RWPE1 (cell line): ENCODE measurements at places on chromosomes 3 and 15.
A peak's percentile ranks its signal among the peaks of the same experiment; 100 is the strongest.

GRCh38 chr3:122025296-122025695, 3.2 kb upstream of the ILDR1 start:
- no peak for DNase-seq

GRCh38 chr15:39434163-39434562, 146.7 kb upstream of the THBS1 start:
- DNase-seq: no peak

DNA sequence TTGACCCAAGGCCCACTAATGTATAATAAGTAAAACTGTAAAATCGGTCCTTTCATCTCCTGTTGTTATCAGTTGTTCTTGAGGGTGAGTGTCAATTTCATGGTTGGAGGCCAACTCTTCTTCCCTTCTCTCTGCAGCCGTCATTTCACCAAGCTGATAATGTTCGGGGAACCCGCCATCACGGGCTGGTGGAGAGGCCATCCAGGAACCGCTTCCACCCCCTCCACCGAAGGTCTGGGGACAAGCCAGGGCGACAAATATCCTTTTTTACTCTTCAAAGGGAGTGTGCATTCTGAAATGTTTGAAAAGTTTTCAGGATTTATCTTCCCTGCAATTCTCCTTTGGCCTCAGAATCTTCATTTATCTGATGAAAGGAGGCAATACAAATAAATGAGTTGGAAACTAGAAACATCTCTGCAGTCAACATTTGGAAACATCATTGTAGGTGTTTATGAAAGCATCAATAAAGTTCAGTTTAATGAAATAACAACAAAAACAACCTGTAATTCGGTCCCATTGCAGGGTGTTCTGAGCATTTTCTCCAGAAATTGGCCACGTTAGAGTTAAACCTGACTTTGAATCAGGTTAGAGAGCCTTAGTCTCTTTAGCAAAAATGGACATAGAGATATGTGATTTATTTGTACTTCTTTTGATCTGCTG, 63.9 kb downstream of the CRTC3 start:
- DNase-seq: no peak

DNA sequence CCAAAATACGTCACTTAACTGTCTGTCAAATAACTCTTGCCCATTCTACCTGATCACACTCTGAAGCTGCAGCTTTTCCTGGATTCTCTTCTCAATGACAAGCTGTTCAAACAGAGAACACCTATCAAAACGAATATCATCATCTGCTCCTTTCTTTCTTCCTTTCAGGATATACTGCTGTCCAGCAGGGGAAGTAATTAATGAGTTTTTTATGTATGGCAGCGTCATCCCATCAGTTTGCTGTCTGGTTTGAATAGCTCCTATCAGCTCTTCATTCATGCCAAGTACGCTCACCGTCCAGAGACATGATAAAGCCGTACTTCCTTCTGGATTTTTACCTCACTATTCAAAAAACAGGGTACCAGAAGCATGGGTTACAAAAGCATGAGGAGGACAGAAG, at the start of gene CHRM5:
Gene CHRM5 (plus strand): TSS at position 274 of the 400 bp plus-strand sequence. CDS start 94,221 bp downstream, outside the sequence.
- no peak for DNase-seq

DNA sequence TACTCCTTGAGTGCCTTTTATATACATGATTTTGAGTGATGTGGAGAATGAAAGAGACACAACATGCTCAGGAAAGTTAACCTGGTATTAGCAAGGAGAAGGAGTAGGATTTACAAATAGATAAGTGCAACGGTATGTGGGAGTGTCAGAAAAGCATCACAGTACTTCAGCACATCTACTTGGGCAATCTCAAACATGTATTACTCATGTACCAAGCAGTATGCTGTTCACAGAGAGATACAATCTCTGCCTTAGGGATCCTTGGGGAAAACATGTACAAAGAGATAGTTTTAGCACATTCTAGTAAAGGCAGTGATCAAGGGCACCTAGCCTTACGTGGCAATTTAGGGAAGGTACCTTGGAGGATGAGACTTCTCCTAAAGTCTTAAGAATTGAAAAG, 146.5 kb downstream of the FILIP1L start:
- DNase-seq: peak; percentile 28

DNA sequence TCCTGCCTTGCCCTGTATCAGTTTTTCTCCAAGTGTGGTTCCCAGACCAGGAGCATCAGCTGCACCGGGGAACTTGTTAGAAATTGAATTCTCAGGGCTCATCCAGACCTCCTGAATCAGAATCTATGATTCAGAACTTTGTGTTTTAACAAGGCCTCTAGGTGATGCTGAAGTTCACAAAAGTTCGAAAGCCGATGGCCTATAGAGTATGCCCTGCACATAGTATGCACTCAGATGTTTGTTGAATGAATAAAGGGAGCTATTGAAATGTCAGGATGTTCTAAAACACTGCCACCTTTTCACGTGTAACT, 664 bp upstream of the LARP6 start:
- peak; percentile 39 for DNase-seq

DNA sequence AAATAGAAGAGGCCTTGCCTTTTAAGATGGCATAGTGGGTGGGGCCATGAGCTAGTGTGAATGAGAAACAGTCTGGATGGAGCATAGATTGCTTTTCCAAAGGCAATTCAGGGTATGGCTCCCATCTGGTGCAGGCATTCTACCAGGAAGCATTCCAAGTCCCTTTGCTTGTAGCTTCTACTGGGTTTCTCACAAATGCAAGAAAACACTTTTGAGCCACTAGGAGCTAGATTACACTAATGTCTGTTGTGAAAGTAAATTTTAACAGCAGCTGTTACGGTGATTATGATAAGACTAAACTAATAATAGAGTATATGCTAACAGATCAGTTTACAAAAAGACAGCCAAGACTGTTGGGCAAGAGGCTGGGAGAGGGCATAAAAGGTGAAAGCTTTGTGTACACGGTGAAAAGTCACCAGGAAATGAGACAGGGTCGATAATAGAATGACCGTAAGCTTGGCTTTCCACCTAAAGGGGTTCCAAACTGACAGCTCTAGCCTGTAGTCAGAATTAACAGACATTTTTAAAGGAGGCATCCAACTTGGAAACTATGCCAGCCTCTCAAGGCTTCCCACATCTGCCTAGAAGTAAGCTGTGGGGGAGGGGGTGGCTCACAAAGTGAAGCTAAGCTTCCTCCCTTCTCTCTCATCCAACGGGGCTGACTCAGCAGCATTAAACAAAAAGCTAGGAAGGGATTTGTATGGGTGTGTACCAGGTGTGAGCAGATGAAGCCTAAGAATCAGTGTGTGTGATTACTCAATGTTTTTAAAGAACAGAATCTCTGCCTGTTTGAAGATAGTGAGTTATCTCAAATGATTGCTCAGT, 61.1 kb upstream of the GPD1L start:
- peak; percentile 61 for DNase-seq

DNA sequence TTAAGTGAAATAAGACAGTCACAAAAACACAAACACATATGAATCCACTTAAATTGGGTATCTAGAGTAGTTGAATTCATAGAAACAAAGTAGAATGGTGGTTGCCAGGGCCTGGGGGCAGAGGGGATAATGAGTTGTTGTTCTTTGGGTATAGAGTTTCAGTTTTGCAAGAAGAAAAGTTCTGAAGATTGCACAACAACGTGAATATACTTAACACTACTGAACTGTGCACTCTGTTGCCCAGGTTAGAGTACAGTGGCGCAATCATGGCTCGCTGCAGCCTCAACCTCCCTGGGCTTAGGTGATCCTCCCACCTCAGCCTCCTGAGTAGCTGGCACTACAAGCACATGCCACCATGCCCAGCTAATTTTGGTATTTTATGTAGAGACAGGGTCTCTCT, 14.9 kb downstream of the GRAMD2A start:
- DNase-seq: no peak

DNA sequence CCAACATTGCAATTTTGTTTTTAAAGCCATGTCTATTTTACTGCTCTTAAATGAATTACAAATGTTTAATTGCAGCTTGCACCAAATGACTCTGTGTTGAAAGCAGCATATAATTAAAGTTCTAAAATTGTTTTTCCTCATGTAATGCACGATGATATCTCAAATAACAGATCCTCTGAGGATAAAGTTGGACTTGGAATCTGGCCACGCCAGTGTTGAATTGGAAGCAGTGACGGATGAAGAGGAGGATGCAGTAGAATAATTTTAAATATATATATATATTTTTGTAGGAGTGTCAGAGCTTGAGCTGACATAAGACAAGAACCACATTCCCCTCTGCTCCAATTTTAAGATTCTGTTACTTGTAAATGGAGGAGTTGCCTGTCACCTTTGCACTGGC, 406.6 kb upstream of the DPPA4 start:
- no peak for DNase-seq

DNA sequence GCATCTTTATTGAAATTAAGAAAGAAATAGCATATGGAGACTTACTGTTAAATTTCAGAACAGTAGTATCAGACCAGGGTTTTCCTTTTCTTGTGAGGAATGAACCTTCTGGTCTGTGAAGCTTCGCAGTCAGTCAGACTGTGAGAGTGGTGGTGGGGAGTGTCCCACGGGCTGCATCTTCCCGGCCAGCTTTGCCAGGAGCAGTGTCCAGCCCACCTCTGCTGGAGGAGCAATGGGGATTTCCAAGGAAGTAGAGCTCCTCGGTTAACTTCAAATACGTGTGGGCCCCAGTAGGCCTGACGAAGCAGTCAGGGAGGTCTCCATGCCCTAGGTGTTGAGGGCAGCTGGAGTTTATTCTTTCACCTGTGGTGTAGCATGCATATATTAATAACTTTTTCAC, 40.9 kb upstream of the FBXL22 start:
- DNase-seq: no peak

GRCh38 chr15:92893200-92893599, 6.9 kb upstream of the CHD2 start:
- no peak for DNase-seq

- DNase-seq: no peak
Measured at GRCh38 chr3:61532739-61533500, 28.5 kb upstream of the PTPRG start.

- DNase-seq: no peak
Measured at GRCh38 chr15:70586241-70586640, 177.1 kb downstream of the UACA start.

- DNase-seq: no peak
Measured at GRCh38 chr3:132657869-132658747, 1.5 kb downstream of the ACAD11 start.

- no peak for DNase-seq
Measured at GRCh38 chr3:119492128-119492527, 6.2 kb upstream of the TIMMDC1 start.

- peak; percentile 19 for DNase-seq
Measured at GRCh38 chr3:44117239-44117638, 124.4 kb upstream of the TOPAZ1 start.

DNA sequence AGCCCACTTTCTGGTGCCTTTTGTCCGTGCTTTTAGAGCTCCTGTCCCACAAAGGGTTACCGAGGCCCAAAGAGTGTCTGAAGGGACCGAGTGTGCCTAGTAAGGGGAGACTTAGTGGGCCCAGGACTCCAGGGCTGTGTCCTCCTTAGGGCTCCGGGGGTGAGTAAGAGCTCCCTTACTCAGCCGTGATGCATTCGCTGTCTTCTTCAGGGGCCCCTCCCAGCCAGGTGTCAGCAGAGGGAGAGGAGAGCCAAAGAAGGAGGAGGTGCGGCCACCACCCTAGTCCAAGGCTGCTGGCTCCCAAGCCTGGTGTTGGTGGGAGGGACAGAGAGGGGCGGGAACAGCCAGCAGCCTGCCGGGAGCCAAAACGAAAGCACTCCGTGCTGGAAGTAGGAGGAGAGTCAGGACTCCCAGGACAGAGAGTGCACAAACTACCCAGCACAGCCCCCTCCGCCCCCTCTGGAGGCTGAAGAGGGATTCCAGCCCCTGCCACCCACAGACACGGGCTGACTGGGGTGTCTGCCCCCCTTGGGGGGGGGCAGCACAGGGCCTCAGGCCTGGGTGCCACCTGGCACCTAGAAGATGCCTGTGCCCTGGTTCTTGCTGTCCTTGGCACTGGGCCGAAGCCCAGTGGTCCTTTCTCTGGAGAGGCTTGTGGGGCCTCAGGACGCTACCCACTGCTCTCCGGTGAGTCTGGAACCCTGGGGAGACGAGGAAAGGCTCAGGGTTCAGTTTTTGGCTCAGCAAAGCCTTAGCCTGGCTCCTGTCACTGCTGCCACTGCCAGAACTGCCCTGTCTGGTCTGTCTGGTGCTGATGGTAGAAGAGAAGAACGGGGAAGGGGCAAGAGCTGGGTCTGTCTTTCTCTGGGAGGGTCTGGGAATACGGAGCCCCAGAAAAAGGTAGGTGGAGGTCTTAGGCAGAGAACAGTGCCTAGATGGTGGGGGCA, at the start of gene IL17RC:
Gene IL17RC (plus strand): TSS at position 365 of the 947 bp plus-strand sequence. CDS start 218 bp downstream, at position 583.
- DNase-seq: peak; percentile 88

DNA sequence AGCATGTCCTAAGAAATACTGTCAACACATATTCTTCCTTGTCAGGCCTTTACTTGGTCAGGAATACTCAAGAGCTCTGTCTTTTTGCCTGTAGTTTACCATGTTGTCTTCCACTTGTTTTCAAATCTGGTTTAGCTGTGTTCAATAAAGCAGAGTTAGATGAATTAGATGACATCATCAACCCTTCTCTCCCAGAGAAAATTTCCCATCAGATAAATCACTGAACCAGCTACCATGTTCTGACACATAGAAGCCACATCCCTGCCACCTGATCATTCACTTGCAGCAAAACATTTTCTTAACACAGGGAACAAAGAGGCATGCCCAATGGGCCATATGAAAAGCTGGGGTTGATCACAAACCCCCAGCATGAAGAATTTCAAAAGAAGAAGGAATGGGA, 42.1 kb downstream of the TERC start:
- no peak for DNase-seq

- DNase-seq: no peak
Measured at GRCh38 chr3:126348308-126348920, 8.8 kb downstream of the KLF15 start.

- no peak for DNase-seq
Measured at GRCh38 chr3:41244620-41245336, 45.5 kb downstream of the CTNNB1 start.

DNA sequence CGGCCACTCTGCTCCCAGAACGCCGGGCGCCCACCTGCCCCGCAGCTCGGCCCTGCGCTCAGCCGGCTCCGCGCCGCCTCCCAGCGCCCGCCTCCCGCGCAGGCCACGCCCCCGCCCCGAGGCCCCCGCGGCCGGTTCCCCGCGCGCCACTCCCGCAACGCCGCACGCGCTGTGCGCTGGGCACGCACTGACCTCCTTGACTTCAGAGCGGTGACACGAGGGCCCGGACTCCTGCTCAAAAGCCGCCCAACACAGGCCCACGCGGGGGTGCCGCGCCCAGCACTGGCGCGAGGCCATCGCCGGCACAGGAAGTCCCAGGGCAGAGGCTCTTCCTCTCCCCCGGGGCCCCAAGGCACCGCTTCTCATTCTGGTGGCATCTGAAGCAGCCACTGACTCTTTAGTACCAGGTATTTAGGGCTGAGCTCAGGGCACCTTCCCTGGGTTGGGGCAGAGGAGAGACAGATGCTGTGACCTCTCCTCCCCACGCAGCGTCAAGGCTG, 12.4 kb downstream of the TNK2 start:
- DNase-seq: no peak

DNA sequence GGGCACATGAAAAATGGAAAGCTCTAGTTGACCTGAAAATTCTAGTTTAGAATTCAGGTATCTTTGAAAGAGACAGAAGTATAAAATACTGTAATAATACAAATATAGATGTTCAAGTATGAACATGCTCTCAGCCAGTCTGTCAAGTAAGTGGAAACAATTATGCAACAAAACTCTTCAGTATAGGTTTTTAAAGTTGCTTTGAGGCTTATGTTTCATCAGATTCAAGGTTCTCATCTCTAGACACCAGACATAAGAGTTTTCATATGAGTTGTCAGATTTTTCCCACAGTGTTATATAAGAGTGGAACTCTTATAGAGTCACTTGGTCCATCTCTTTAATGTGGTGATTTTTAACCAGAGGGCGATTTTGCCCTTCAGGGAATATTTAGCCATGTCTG, 22.0 kb downstream of the CMSS1 start:
- DNase-seq: no peak
